ENCODE measurements at places on chromosomes 16 and 17.

DNA sequence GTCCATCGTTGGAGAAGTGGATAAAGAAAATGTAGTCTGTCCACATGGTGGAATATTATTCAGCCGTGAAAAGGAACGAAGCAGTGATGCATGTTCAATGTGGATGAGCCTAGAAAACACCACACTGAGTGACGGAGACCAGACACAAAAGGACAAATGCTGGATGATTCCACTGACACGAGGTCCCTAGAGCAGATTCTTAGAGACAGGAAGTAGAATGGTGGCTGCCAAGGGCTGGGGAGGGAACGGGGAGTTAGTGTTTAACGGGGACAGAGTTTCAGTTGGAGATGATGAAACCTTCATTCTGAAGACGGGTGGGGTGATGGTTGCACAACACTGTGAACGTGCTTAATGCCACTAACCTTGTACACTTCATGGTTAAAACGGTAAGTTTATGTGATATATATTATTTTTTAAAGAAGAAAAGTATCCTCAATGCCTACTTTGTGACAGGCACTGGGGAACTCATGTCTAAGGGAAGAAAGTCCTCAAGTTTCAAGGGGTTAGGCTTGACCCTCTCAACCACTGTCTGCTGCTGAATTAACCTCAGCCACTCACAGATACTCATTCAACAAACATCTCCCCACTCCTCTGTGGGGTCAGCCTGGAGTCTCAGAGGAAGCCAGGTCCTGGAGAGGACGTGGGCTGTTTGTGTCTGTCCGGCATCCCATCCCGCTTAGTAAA is 17.6 kb downstream of the C16orf74 start:
- DNase-seq = no peak

- DNase-seq = no peak
These were observed 91.2 kb downstream of the TOX3 start for GRCh38 chr16:52455549-52456277.

- no peak for DNase-seq
These were observed 57.7 kb upstream of the ACSF3 start for GRCh38 chr16:89035669-89036570.

DNA sequence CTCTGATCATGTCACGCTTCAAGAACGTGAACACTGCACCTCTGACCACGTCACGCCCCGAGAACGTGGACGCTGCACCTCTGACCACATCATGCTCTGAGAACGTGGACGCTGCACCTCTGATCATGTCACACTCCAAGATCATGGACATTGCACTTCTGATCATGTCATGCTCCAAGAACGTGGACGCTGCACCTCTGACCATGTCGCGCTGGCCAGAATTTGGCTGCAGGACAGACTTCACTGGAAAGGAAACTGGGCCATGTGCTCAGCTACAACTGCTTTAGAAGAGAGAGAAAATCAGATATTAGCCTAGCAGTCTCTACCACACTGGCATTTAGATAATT is 182.7 kb downstream of the RPTOR start:
- no peak for DNase-seq

- DNase-seq = peak; percentile 68
These were observed 54.1 kb upstream of the BCAR1 start for GRCh38 chr16:75305364-75306098.

GRCh38 chr17:18217412-18218015 is 7.9 kb upstream of the LLGL1 start:
- peak; percentile 32 for DNase-seq

DNA sequence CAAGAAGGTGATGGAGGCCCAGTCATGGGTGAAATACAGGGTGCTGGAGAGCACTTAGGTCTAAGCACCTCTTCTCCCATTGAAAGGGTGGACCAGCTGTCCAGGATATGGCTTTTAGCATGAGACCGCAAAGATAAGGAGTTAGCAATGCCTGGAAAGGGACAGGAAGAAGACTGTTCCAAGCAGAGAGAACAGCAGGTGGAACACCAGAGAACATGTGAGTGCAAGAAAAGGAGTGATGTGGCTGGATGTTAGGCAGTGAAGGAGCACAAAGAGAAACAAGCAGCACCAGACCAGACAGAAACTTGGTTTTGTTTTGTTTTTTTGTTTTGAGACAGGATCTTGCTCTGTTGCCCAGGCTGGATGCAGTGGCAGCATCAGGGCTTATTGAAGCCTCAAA is 45.4 kb upstream of the CCL1 start:
- DNase-seq = no peak

DNA sequence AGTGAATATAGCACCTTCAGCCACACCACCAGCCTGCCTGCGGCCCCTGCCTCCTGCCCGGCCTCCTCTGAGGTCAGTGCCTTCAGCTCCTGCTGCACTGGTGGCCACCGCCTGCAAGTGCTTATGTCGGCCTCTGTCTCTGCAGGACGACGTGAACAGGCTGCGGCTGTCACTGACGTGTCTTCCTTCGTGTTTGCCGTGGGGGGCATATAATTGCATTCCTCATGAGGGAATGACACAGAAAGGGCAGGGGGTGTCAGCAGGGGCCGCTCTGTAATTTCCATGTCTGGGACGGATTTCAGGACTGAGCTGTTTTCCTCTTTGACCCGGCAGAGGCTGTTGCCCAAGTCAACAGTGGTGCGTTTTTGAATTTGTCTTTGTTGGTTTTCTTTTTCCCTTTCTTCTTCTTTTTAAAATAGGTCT is 28.5 kb downstream of the CMIP start:
- DNase-seq = no peak

DNA sequence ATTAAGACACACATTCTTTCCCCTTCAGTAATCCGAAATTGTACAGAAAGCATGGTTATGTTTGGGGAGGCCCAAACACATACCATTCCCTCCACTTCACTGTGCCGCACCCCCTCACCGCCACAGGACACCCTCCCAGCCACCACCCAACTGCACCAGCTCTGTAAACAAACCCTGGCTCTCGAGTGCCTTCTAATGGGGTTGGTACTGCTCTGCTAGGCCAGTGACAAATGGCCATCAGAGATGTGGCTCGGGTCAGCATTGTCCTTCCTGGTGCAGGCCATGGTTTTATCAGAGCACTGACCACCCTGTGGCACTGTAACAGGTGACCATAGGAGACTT is 24.0 kb upstream of the SREBF1 start:
- no peak for DNase-seq

- DNase-seq = no peak
These were observed 707 bp upstream of the CACNB1 start for GRCh38 chr17:39198186-39198566.

- DNase-seq = no peak
These were observed 479 bp downstream of the ITGA3 start for GRCh38 chr17:50056217-50056960.

GRCh38 chr16:75810342-75810741 is 84.1 kb upstream of the CPHXL start:
- no peak for DNase-seq

GRCh38 chr17:10875430-10875851 is 37.6 kb upstream of the PIRT start:
- peak; percentile 20 for DNase-seq

DNA sequence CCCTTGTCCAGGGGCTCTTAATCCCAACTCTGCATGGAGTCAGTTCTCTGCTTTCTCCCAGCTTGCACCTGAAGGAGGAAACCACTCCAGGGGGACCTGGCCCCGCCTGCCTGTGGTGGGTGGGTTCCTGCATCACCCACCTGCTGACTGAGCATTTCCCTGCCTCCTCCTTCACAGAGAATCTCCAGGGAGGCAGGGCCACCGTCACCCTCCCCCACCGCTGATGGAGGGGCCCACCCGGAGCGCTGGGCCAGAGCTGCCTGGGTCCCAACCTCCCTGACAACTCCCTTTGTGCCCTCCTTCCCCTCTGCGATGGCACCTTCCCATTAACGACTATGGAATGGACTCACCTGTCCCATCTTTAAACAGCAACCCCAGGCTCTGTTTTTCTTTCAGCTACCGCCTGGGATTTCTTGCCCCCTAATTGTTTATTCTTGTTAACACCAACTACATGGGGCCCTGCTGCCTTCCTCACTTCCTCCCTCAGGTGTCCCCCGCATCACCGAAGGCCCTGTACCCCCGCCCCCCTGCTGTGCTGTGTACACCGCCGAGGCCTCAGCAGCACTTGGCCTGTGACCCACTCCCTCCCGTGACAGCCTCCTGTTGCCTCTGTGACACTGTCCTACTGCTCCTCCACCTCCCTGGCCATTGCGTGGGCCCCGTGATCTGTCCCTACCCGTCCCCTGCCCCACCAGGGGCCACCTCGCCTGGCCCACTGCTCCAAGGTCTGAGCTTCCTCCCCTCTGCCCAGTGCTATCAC is 842 bp upstream of the TEDC2 start:
- DNase-seq = no peak

All from Jurkat, Clone E6-1 (cell line).